ENCODE measurements at places on chromosomes 16 and 17.

DNA sequence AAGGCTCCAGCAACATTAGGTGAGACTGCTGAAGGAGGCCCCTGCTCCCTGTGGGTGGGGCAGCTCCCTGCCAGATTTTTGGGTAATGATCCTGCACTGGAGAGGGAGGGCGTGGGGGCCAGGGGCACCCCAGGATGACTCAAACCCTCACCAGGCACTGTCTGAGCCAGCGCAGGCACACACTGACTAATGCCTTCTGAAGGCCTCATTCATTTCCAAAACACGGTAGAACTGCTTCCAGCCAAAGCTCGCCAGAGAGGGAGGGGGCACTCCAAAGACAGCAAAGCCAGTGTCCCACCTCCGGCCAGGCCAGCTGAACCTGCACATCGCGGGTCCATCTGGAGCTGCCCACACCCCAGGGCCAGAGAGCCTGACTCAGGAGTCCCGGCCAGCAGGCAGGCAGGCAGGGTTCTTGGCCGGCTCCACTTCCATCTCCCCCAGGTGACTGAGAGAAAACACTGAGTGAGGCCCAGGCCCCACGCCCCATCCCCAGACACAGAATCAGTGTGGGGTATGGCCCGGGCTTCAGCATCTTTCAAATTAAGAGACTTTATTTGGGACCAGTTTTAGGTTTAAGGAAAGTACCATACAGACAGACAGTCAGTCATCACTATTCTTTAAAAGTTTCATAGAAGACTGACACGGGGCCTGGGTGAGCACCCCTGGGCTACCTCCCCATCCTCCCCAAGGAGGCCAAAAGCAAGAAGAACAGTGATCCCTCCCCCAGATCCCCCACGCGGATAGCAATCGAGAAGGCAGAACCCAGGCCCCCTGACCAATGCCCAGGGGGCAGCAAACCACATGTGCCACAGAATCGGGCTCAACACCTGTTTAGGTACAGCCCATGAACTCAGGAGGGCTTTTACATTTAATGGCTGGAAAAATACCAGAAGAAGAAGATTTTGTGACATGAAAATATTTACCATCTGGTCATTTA lies 2.3 kb downstream of the PIEZO1 start:
- peaks cover 67% of the 10 kb centered on the region for H3K4me1 ChIP-seq
- peak overlapping the region; percentile 71 for H3K4me3 ChIP-seq
- DNase-seq = peak; percentile 45
- peak overlapping the region; percentile 94 for H3K27ac ChIP-seq
- no peaks in the 10 kb centered on the region for H3K36me3 ChIP-seq
- no peaks in the 10 kb centered on the region for H3K27me3 ChIP-seq

DNA sequence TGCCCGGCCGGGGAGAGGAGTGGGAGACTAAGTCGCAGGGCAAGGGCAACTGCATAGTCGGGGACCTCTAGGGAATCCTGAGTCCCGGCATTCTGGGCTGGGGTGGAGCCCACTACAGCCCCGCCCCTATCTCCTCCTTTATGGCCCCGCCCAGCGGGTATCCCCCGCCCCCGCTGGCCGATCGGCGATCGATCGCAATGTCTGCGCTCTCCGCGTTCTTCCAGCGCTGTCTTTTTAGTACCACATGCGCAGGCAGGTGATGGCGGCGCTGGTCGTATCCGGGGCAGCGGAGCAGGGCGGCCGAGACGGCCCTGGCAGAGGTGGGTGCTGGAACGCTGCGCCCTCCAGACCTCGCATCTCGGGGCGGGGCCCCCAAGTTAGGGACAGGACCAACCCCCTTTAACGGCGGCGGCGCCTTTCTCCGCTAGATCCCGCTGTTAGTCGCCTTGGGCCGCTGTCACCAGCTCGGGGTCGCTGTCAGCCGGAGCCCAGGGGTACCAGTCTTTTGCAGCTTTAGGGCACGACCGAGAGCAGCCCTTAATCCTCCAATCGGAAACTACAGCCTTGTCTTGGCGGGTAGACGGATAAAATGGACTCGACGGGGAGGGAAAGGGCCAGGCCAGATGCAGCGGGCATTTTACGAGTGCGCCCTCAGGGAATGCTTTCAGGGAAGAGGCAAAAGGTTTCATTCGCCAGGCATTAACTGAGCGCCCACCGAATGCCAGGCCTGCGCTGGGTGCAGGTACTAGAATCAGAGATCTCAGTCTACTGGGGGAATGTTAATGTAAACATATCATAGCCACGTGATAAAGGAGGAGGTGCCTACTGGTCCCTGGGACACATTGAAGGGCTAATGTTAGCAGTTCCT lies at the start of gene DPH1:
TSS of gene DPH1 (plus strand) at position 243 of the 868 bp plus-strand sequence. CDS start at position 260, 17 bp downstream.
- H3K27ac ChIP-seq = peak within 1 kb of the TSS; percentile 49
- peak within 1 kb of the TSS; percentile 96 for H3K4me3 ChIP-seq
- DNase-seq = peak; percentile 91

GRCh38 chr17:39405436-39405835 lies 4.0 kb upstream of the FBXL20 start:
- peaks cover 46% of the 10 kb centered on the region for H3K36me3 ChIP-seq
- no peaks in the 10 kb centered on the region for H3K27me3 ChIP-seq
- H3K4me1 ChIP-seq = peaks cover under 1% of the 10 kb centered on the region
- no peak overlapping the region for H3K27ac ChIP-seq
- DNase-seq = no peak

DNA sequence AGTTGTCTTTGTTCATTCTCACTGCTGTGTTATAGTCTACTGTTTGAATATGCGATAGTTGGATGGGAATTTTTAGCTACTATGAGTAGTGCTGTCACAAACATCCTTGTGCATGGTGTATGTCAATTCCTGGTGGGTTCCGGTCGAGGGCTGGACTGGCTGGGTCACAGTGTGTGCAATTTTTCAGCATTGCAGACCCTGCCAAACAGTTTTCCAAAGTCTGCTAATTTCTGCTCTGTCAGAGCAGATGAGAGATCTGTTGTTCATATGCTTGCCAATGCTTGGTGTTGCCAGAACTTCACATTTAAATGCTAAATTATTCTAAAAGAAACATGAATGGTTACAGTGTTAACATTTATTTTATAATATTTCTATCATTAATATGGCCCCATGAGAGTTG lies 3.6 kb upstream of the C16orf96 start:
- no peaks in the 10 kb centered on the region for H3K36me3 ChIP-seq
- no peak overlapping the region for H3K27ac ChIP-seq
- no peak for DNase-seq
- H3K4me3 ChIP-seq = no peak overlapping the region
- H3K27me3 ChIP-seq = no peaks in the 10 kb centered on the region
- no peaks in the 10 kb centered on the region for H3K4me1 ChIP-seq

GRCh38 chr17:65662196-65662595 lies 100.7 kb upstream of the AXIN2 start:
- H3K4me3 ChIP-seq = no peak overlapping the region
- no peaks in the 10 kb centered on the region for H3K27me3 ChIP-seq
- no peak overlapping the region for H3K27ac ChIP-seq
- no peaks in the 10 kb centered on the region for H3K36me3 ChIP-seq

GRCh38 chr16:47600376-47600775 lies 139.2 kb downstream of the PHKB start:
- H3K4me3 ChIP-seq = no peak overlapping the region
- H3K4me1 ChIP-seq = no peaks in the 10 kb centered on the region
- peaks cover 36% of the 10 kb centered on the region for H3K36me3 ChIP-seq
- no peaks in the 10 kb centered on the region for H3K27me3 ChIP-seq

DNA sequence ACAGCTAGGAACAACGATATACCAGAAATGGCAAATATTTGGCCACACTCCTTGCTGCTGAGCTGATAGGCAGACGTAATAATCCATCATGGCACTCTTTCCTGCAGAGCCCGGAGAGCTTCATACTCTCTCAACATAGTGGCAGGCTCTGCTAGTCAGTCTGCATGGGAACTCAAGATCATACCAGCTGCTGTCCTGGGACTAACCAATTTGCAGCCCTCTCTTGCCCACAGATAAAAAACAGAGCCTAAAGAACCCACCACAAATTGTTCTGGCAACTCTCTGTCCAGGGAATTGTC lies 13.5 kb downstream of the GSDMB start:
- peaks cover 6% of the 10 kb centered on the region for H3K36me3 ChIP-seq
- no peak overlapping the region for H3K4me3 ChIP-seq
- H3K27ac ChIP-seq = no peak overlapping the region
- H3K27me3 ChIP-seq = no peaks in the 10 kb centered on the region
- DNase-seq = no peak

- H3K4me3 ChIP-seq = no peak overlapping the region
- H3K27me3 ChIP-seq = no peaks in the 10 kb centered on the region
Measured at GRCh38 chr17:14760212-14760611, 459.3 kb downstream of the HS3ST3B1 start.

GRCh38 chr16:66422366-66422765 lies 4.7 kb upstream of the BEAN1 start:
- H3K27me3 ChIP-seq = peaks cover 18% of the 10 kb centered on the region
- no peaks in the 10 kb centered on the region for H3K36me3 ChIP-seq
- H3K27ac ChIP-seq = no peak overlapping the region
- no peak for DNase-seq

GRCh38 chr17:14427900-14428647 lies 127.2 kb downstream of the HS3ST3B1 start:
- no peaks in the 10 kb centered on the region for H3K4me1 ChIP-seq
- DNase-seq = no peak
- peaks cover 4% of the 10 kb centered on the region for H3K27me3 ChIP-seq
- no peak overlapping the region for H3K4me3 ChIP-seq
- H3K36me3 ChIP-seq = no peaks in the 10 kb centered on the region

DNA sequence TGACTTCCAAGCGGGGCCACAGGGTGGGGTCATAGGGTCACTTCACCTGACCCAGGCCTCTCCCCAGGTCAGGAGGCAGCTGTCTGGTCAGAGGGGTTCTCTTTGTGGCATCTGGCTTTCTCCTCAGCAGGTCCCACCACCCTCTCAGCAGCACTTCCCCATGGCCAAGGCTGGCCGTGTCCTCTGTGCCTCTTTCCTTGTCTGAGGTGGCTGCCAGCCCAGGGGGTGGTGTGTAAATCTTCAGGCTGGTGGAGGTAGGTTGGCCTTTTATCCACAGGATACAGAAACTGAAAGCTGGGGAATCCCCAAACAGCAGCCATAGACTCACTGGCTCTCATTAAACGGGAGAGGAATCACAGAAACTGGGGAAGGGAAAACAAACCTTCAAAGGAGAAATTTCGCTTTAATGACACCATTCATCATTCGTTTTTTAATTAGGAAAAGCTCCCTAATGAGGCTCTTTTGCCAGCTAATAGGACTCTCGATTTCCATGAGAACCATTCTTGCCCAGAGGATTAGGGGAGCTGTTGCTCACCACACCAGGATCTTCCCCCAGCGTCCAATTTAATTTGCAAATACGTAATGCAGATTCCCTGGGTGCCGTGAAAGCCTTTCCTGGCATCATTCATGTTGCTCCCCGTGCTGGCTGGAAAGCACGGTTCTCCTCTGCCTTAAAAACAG lies 18.0 kb downstream of the C17orf75 start:
- H3K36me3 ChIP-seq = no peaks in the 10 kb centered on the region
- DNase-seq = no peak
- H3K4me1 ChIP-seq = peaks cover 7% of the 10 kb centered on the region
- no peak overlapping the region for H3K27ac ChIP-seq
- H3K27me3 ChIP-seq = no peaks in the 10 kb centered on the region
- peak overlapping the region; percentile 38 for H3K4me3 ChIP-seq

DNA sequence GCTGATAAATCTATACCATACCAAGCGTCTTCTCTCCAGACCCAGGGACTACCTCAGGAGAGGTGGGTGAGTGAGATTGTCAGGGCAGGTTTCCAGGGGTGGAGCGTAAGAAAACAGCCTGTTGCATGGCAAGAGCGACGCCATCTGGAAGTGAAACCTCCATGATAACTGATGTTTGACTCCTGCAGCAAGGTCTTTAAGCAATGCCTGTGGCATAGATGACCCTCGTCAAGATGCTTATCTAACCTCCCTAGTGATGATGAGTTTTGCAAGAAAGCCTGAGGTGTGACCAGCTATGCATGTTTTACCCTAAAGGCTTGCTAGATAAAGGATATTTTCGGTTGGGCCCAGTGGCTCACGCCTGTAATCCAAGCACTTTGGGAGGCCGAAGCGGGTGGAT lies 71.6 kb downstream of the GSG1L start:
- no peak for DNase-seq
- no peaks in the 10 kb centered on the region for H3K4me1 ChIP-seq
- no peaks in the 10 kb centered on the region for H3K27me3 ChIP-seq
- H3K4me3 ChIP-seq = no peak overlapping the region
- H3K36me3 ChIP-seq = no peaks in the 10 kb centered on the region

DNA sequence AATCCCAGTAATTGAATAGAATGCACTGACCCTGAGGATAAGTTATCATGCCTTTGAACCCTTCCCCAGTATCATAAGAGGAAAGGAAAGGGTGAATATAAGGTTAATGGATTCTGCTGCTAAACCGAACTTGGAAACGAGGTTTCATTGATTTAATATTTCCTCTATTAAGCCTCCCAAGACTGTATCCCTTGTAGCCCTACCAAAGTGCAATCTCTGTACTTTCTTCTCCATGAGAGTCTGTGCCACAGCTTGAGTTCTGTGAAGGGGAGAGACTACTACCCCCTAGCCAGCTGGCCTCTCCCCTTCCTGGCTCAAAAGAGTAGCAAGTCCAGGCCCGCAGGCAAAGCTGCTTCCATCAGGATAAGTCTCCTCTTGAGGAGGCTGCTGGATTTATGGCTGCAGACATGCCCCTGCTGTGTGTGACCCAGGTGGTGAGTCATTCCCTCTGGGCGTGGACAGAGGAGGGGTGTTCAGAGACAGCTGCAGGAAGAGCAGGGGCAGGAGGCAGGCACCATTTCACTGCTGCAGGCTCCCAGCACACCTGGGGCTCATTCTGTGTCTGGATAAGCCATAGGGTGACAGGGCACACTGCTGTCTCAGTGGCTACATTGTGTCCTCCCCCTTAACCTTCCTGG lies 58.4 kb downstream of the TOM1L2 start:
- DNase-seq = peak; percentile 52
- no peaks in the 10 kb centered on the region for H3K36me3 ChIP-seq

DNA sequence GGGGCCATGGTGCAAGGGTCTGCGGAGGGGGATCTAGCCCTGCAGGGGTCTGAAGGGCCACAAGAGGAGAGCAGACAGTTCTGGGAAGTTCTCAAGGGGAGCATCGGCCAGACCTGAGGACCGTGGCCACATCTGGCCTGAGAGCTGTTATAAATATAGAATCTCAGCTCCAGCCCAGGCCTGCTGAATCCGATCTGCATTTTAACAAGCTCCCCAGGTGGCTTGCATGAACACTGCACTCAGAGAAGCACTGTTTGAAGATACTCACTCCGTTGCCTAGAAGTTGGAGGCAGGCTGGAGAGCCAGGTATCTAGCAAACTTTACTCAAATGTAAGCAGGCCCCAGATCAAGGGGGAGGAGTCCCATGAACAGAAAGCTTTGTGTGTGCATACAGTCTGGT lies 61.3 kb downstream of the NKD1 start:
- no peak for DNase-seq
- no peaks in the 10 kb centered on the region for H3K27me3 ChIP-seq

- H3K27ac ChIP-seq = no peak overlapping the region
- H3K4me1 ChIP-seq = no peaks in the 10 kb centered on the region
- H3K27me3 ChIP-seq = no peaks in the 10 kb centered on the region
Measured at GRCh38 chr16:931171-931570, 39.6 kb downstream of the LMF1 start.

All from lower lobe of right lung (tissue), 2 donors.